ENCODE measurements at places on chromosomes 7 and 10.

DNA sequence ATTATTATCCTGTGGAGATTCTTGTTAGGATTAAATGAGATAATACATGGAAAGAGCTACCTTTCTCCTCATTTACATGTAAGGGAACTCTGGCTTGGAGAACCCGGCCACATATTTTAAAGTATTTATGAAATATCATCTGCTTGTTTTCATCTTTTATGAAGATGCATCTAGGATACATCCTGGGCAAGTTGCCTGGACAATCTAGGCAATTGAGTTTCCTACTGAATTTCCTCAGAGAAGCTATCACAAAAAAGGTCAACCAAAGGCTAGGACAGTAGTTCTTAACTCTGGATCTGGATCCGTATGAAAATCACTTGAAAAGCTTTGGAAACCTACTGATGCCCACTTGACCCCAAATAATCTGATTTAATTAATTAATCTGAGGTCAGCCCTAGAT is 140.7 kb downstream of the MTPAP start:
- DNase-seq: no peak

DNA sequence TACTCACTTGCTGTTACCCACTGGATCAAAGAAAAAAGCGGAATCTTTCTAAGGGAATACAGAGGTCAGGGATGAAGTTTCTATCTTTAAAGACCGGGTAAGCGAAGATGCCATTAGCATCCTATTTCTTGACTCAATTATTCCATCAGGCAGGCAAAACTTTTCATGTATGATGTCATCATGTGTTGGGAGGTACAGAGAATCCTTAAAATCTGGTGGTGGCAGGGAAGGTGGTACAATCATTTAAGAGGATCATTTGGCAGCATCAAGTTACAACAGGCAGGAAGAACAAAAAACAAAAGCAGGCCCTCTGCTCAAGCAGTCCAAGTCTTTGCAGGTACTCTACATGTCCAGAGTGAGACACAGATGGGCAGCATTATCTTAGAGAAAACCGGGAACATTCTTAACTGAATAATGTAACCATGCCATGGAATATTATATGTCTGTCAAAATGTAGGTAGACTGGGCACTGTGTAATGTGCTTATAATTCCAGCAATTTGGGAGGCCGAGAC is 3.8 kb downstream of the URGCP start:
- no peak for DNase-seq

GRCh38 chr7:32330602-32331001 is 159.6 kb downstream of the LSM5 start:
- DNase-seq: no peak

DNA sequence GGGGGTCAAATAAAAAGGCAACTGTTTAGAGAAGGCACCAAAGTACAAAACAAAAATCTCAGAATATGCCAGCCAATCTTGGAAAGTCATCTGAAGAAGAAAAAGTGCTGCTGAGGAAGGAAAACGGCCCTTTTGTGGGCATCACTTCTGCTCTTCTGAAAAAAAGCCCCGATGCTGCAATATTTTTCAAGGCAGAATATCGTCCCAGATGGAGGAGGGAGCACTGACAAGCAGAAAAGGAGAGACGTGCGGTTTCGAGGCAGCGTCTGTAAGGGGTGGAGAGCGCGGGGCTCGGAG is 959 bp upstream of the ATRNL1 start:
- DNase-seq: peak; percentile 9

- DNase-seq: no peak
These were observed 40.8 kb downstream of the RBM20 start for GRCh38 chr10:110684800-110685446.

DNA sequence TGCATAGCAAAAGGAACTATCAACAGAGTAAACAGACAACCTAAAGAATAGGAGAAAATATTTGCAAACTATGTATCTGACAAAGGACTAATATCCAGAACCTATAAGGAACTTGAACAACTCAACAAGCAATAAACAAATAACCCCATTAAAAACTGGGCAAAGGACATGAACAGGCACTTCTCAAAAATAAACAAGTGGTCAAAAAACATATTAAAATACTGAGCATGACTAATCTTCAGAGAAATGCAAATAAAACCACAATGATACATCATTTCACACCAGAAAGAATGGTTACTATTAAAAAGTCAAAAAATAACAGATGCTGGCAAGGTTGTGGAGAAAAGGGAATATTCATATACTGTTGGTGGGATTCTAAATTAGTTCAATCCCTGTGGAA is 17.1 kb downstream of the MAGI2 start:
- DNase-seq: no peak

DNA sequence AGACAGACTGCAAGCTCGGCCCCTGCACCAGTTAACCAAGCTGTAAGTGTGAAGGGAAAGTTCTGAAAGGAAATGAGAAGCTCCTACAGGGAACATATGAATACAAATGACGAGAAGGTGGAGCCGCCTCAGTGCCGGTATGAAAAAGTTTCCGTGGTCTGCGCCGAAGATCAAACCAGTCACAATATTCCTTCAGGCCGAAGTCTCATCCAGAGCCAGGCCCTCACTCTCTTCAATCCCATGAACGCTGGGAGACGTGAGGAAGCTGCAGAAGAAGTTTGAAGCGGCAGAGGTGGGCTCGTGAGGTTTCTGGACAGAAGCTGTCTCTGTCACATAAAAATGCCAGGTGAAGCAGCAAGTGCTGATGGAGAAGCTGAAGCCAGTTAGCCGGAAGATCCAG is 71.9 kb downstream of the CFAP46 start:
- no peak for DNase-seq

- peak; percentile 82 for DNase-seq
These were observed 3.6 kb downstream of the BLVRA start for GRCh38 chr7:43761938-43762692.

DNA sequence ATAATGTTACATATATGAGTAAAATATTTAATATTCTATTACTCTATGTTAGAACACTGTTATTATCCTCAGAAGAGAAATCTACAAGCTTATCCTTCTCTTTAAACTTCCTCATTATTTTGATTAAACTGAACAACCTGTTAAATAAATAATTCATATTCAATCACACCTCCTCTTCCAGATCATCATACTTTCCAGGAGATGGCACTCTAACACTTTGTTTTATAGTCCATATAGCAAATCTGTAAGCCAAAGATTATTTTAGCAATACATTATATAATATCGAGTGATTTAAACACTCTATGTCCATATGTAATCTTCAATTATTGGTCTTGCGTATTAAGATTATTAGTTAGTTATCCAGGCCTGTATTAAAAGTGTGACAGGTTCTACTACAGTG is 694.1 kb downstream of the ANKRD7 start:
- no peak for DNase-seq

GRCh38 chr7:149285603-149286002 is 23.6 kb downstream of the ZNF783 start:
- no peak for DNase-seq

GRCh38 chr10:113970641-113971040 is 73.0 kb upstream of the ADRB1 start:
- no peak for DNase-seq

GRCh38 chr7:134954197-134955082 is 31.9 kb upstream of the AGBL3 start:
- DNase-seq: peak; percentile 51

GRCh38 chr10:85444868-85445267 is 921.7 kb downstream of the GRID1 start:
- no peak for DNase-seq

GRCh38 chr7:74364061-74364460 is 74.9 kb downstream of the CLIP2 start:
- no peak for DNase-seq

- no peak for DNase-seq
These were observed 50.6 kb downstream of the KIAA1217 start for GRCh38 chr10:24259365-24260130.

DNA sequence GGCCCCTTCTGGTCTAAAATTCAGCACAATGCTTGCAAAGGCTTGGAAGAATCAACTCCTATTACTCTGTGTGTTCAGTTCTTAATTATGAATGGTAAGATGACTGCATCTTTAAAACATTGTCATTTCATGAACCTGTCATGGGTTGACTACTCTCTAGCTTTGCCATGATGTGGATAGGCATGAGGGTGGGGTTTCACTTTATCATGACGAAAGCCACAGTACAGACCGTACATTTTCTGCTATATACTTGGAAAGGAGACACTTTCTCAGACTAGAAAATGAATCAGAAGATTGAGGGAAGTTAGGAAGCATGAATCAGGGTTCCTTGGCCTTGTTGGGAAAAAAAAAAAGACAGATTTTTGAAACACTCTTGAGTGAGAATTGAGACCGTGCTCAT is 19.7 kb upstream of the MSRB2 start:
- no peak for DNase-seq

DNA sequence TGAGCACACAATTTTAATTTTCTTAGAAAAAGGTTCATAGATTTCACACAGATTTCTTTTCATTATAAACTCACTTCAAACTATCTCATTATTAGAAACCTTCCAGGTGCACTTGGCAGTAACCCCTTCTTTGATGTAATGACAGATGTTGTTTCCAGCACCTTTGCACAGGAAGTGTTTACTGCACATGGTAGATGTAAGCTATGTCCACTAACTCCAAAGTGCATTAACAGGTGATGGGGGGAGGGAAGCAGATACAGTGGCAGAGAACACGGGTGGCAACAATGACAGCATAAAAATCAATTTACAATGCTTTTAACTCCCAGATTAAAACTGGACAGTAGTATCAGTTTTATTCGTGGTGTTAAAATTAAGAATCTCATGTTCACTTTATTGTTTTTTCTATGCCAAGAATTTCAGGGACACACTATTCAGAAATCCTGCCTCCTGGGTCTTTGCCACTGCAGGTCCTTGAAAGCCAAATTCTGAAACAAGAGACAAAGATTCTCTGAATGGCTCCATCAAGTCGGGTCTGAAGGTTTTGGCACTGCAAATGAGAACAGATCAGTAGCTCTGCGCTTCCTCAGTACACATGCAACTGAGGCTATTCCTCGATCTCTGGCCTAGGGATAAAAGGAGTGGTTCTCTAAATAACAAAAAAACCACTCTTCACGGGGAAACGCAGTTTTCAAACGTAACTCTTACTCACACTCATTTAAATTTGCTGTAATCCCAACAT is 187.7 kb downstream of the JAZF1 start:
- no peak for DNase-seq

DNA sequence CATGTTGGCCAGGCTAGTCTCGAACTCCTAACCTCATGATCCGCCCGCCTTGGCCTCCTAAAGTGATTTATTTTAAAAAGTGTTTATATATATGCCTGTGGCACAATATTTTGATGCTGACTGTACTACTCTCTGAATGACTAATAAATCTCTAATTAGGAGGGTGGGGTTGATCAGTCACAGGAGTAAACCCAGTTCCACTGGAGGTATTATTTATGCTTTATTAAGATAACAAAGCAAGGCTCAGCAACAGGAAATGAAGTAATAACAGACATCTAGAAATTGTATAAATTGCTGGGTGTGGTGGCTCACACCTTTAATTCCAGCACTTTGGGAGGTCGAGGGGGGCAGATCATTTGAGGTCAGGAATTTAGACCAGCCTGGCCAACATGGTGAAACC is 26.0 kb upstream of the MCU start:
- DNase-seq: no peak

- DNase-seq: no peak
These were observed 612.0 kb downstream of the CNTNAP2 start for GRCh38 chr7:146728611-146729010.

DNA sequence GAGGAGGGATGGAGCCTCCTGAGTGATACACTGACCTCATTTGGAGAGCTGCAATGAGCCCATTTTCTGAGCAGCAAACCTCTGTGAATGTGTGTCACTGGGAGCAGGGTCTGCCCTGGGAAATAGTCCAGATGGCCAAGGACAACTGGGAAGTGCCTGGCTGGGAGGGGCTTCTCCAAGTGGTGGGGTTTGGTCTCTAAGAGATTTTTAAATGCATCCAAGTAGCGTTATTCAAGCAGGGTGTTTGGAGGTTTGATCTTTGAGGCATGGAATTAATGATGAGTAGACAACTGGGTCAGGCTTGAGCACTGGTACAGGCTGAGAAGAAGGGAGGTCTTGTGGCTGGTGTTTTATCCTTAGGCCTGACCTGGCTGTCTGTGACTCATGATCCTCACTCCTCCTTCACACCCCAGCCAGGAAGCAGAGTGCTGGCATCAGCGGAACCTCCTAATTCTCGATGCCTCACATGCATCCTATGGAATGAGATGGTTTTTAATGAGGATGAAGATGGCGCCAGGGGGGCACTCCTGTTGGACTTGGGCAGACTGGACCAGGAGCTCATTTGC is 3.3 kb downstream of the GOLGA7B start:
- DNase-seq: no peak

DNA sequence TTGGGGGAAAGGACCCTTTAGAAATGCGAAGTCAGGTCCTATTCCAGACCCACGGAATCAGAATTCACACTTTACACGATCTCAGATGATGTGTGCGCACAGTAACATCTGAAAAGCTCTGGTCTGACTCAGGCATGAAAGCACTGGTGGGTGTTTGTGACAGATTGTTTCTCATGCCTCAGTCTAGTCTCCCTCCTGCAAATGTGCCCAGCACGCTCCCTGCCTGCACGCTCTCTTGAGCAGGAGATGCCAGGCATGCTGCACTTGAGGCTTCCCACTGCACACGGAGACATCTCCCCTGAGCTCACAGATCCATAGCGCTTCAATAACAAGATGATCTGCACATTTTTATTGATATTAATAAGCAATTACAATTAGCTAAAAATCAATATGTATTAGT is 23.6 kb upstream of the ZNF37A start:
- DNase-seq: no peak

DNA sequence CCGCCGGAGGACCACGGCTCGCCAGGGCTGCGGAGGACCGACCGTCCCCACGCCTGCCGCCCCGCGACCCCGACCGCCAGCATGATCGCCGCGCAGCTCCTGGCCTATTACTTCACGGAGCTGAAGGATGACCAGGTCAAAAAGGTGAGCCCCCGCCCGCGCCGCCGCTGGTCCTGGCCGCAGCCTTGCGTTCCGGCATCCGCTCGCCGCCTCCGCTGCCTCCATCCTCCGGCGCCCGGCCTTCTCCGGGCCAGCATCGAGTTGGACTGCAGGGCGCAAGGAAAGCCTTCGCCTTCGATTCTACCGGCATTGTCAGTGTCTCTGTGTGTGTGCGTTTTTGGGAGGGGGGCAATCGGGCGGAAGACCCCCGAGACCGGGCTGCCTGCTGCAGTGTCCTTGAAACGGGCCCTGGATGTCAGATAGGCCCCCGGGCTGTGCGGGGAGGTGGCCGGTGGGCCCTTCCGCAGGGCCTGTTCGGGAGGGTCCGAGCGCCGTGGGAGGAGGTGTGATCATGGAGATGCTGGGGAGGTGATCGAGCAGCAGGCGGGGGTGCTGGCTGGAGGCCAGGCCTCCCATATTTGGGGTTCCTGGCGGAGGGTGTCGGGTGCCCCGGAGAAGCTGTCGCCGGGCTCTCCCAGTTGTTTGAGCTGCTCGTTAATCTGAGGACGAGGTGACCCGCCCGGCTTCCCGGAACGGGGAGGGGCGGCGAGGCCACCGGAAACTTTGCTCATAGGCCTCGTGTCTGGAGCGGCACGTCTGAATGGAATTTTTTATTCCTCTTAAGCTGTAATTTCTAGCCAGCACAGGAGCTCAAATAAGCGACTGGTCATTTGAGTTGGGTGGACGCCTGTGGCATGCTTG is 40.8 kb downstream of the HK1 start:
- peak; percentile 55 for DNase-seq

Data from inflammatory macrophage treated with lipopolysaccharide for 1 hour (primary cell).